Urothelium cell line (cell line): ENCODE measurements at places on chromosomes 1 and 21.

DNA sequence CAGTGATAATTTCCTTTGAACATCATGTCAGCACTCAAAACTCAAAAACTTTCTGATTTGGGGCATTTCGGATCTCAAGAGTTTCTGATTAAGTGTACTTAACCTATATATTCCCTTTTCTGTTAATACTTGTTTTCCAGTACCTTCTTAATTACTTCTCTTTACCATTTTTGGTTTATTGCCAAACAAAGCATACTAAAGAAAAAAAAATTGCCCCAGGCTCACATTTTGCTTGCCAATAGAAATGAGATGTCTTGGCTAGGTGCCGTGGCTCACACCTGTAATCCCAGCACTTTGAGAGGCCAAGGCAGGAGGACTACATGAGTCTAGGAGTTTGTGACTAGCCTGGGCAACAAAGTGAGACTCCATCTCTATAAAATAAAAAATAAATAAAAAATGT lies 4.8 kb downstream of the PSMD4 start:
- DNase-seq: no peak

- no peak for DNase-seq
These were observed 49.9 kb downstream of the CLCA4 start for GRCh38 chr1:86596741-86597290.

- no peak for DNase-seq
These were observed 1.6 kb upstream of the IRF6 start for GRCh38 chr1:209807509-209807908.

- no peak for DNase-seq
These were observed 83.7 kb downstream of the TNFSF18 start for GRCh38 chr1:172966844-172967540.

DNA sequence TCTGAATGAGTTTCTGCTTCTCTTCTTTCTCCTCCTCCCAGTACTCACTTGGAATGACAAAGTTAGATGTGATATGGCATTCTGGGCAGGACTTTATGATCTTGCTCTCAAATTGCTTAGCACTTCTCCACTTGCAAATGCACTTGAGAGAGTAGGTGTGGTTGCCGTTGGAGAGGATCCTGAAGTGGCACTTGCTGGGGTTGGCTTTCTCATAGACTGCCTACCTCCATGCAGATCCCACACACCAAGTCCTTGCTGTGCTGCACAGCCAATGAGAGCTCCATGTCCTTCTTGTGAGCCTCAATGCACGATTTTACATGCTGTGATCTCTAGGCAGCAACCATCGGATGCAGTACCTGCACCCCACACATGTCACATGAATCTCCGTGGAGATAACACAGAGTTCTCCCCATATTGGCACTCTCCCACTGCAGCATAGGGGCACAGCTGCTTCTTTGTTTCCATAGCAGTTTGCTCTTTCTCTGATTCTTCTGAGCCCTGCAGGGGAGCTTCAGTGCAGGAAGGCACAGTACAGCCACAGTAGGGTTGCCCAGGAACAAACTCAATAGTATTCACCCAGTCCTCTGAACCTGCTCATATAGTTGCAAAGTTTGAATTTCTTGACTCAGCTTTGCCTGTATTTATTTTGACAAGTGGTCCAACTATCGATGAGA lies 45.2 kb downstream of the ZNF691 start:
- no peak for DNase-seq

DNA sequence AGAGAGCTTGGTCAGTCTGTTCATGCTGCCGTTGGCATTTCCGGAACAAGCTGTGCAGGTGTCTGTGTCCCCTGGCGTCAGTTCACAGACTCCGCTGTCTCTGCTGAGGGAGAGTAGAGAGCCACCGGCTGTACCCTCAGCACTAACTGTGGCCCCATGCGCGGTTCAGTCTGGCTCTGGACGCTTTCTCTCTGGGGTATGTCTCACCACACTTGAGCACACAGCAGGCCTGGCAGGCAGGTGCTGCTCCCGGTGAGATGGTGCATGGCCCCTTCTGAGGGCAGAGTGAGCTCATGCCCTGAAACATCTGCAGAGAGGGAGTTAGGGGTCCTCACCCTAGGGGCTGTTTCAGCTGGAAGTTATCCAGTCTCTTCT lies 60.0 kb upstream of the TLR5 start:
- DNase-seq: no peak
